Fibroblast of lung (primary cell): ENCODE measurements at places on chromosomes 2 and 18.

GRCh38 chr2:45754131-45755010, 102.9 kb downstream of the PRKCE start:
- DNase-seq, result no peak

GRCh38 chr2:176873403-176873802, 339.2 kb upstream of the HNRNPA3 start:
- no peak for DNase-seq

DNA sequence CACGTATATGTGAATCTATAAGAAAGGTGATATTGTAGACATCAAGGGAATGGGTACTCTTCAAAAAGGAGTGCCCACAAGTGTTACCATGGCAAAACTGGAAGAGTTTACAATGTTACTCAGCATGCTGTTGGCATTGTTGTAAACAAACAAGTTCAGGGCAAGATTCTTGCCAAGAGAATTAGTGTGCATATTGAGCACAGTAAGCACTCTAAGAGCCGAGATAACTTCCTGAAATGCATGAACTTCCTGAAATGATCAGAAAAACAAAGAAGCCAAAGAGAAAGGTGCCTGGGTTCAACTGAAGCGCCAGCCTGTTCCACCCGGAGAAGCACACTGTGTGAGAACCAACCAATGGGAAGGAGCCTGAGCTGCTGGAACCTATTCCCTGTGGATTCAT, 101.0 kb downstream of the HS6ST1 start:
- no peak for DNase-seq

DNA sequence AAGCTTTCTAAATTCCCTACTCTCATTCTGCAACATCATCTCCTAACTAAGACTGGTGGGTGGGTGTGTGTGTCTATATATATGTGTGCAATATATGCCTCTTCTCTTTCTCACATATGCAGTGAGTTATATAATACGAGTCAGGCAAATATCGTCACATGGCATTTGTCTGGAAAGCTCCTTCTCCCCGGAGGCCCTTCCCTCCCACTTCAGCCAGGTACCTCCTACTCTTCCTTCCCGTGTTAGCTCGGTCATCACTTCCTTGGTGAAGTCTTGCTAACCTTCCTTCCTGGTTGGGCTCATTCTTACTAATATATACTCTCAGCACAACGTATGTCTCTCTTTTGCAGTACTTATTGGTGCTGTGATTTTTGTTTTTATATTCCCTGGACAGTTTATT, 66.4 kb upstream of the NCK2 start:
- DNase-seq, result no peak

DNA sequence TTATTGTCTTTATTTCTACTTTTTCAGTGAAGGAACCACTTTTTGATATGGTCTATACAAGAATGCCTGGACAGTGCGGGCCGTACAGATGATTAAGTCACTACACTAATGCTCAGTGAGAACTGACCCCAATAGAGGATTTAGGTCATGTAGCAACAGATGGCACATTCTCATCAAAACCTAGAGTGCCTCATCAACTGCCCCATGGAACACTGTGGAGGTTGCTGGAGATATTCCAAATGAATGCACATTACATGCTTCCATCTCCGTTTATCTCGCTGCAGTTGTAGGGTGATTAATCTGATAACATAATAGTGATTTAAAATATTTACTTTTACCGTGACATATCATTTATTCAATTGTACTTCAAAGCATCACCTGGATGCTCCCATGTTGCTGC, 41.8 kb upstream of the COPS8 start:
- no peak for DNase-seq

DNA sequence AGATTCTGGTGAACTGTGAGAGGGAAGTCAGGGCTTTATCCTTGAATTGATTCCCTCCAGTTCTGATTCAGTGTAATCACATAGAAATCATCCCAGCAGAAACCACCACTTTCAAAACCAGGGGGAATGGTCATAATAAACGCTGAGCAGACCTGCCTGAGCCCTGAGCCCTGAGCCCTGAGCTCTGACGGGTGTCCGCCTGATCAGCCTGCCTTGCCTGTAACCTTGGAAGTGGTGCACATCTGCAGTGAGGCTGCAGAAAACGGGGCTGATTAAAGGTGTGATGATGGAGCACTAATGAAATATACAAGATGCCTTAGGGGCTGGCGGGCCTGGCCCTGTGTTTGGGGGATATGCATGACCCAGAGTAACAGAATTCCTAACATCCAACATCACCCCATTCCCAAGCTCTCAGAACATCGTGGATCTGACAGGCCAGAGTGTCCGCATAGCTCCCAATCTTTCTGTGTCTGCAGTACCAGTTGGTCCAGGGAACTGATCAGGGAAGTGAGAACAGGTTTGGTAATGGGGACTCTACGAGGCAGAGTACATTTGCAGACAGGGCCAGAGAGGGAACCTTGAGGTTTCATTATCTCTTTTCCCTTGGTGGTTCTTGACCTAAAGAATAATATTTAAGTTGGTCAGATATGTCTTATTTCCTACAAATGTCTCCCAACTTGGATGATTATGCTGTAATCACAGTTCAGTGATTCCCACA, 37.8 kb downstream of the KCTD18 start:
- DNase-seq, result no peak

- DNase-seq, result no peak
Observed at GRCh38 chr2:73850009-73850408, 21.2 kb downstream of the STAMBP start.

DNA sequence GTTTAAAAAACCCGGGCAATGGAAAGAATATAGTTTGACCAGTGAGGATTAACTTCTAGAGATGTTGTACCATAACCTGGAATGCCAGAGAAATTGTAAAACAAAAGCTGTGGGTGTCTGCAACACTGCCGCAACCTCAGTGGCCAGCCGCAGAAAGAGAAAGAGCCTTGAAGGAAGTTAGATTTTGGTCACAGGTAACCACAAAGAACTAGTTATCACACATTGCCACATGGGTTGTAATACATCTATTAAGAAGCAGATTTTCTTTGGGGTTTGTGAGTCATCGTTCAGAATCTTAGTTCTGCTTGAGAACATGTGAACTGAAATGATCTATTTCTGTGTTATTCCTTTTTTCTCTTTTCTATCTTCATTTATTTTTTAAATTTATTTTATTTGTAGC, 222.9 kb upstream of the AGAP1 start:
- peak; percentile 97 for DNase-seq

DNA sequence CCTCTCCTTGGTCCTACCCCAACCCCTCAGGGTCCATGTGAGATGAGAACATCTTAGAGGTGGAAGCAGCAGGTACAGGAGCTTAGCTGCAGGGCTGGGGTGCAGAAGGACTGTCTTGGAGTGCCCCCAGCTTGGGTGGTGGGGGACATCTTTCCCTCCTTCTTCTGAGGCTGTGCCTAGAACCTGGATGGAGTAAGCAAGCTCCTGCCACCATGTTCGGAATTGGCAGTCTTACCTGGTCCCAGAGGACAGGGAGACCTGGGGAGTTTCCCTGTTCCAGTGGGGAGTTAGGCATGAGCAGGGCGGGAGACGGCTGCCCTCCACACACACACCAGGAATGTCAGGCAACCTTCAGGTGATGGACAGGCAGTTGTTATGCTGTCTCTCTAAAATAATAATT, 131.0 kb upstream of the COPS8 start:
- DNase-seq, result no peak

- no peak for DNase-seq
Observed at GRCh38 chr2:110777531-110778311, 45.3 kb downstream of the ACOXL start.

DNA sequence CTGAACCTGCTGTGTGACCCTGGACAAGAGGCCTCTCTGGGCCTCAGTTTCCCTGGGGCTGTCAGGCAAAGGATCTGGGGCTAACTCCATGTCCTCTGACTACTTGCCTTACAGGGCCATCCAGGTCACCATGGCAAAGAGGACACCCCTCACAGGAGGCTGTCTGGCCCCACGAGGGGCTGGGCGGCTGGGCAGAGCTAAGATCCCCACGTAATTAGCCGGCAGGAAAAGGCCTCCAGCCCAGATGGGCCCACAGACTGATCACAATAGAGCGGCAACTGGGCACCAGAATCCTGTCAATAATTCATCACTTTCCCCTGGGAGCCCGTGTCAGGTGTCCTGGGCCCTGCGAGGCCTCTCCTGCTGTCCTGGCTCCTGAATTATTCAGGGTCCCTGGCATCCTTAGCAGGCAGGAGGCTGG, 44.8 kb upstream of the OTOF start:
- DNase-seq, result no peak

DNA sequence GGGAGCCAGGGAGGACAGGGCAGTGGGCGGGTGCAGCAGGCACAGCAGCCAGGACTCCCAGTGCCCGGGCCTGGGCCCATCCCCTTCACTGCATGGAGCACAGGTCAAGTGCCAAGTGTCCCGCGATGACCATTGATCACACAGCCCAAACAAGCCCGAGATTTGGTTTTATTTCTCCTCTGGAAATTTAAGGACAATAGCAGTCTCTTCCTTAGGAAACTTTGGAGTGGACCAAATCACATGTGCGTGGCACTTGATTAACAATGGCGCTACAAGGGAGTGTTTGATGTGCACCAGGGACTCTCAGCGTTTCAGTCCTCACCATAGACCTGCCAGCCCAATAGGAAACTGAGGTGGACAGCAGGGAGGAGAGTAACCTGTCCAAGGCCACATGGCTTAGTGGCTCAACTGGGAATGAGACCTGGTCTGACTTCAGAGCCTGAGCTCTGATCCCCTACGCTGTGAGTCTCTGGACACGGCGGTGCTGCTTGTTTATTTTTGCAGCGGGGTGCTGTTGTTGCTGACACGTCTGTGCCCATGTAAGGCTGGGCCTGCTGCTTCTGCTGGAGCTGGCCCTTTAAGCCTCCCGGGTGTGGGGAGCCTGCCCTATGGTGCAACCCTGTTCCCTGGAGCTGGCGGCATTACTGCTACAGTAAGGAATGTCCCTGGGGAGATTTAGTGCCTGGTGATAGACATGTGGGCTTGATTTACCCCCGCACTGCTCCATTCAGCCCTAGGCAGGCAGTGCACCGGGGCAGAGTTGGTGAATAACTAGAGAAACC, 194.2 kb downstream of the INHBB start:
- DNase-seq, result peak; percentile 97

DNA sequence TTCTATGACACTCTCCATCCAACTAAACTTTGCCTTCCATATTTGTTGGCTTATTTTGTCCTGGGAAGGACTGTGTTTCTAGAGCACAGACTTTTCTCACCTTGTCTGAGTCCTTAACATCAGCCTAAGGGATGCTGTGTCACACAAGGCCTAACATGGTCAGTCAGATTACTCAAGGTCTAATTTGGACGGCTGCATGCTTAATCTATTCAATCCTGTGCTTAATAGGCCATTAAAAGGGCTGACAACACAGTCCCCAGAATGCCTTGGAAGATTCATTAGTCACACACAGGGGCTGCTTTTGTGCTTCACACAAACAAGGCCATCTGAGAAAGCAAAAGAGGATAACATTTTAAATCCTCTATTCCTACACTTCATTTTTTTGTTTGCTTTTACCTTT, 84.0 kb downstream of the DYNAP start:
- DNase-seq, result no peak

- peak; percentile 54 for DNase-seq
Observed at GRCh38 chr2:18536100-18536499, 24.4 kb downstream of the RDH14 start.

- DNase-seq, result no peak
Observed at GRCh38 chr2:136322428-136322827, 204.5 kb upstream of the CXCR4 start.

DNA sequence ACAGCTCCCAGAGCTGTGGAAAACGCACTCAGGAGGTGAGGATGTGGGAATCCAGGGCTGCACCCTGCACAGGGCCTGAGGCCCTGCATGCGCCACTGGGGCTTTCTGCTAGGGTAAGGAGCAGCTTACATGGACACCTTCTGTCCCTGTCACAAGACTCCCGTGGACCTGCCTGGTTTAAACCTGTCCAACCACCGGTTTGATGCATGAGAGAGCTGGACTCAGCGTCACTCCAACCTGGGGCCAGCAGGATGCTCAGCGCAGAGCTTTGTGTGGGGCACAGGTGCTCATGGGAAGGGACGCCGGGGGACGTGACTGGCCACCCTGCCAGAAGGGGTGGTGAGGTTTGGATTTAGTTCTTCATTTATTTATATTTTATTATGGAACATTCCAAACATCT, 24.2 kb downstream of the SNORC start:
- no peak for DNase-seq

DNA sequence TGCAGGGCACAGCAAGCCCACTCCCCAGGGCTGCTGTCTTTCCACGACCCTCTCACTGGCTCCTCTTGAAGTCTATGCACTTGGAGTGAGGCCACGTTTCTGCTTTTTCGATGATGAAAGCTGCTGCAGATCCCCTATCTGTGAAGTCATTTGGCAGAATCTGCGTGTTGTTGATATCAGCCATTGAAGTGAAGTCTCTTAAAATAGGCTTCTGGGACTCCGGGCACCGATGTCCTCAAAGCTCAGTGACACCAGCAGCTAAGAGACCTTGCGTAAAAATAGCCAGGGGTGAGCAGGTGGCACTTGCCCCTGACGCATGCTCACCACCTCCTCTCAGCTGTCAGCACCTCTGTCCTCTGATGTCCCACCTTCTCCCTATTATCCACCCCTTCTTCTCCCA, 89.4 kb upstream of the FHL2 start:
- DNase-seq, result no peak

DNA sequence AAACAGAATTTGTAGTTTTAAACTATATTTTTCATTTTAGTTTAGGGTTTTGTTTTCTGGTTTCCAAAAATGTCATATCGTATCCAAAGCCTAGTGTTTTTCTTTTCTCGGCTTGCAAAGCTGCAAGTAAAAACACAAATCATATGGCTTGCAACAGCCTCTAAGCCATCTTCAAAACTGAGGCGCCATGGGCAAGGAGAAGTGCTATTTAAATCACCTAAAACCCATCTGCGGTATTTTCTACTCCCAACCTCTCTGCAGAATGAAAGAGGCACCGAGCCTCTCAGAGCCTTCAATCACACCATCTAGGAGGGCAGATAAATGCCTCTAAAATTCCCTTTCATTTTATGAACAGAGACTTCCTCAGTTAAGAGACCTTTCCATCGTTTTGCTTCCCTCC, 25.2 kb downstream of the FECH start:
- DNase-seq, result no peak

- peak; percentile 55 for DNase-seq
Observed at GRCh38 chr2:70214953-70215549, 24.2 kb upstream of the C2orf42 start.

DNA sequence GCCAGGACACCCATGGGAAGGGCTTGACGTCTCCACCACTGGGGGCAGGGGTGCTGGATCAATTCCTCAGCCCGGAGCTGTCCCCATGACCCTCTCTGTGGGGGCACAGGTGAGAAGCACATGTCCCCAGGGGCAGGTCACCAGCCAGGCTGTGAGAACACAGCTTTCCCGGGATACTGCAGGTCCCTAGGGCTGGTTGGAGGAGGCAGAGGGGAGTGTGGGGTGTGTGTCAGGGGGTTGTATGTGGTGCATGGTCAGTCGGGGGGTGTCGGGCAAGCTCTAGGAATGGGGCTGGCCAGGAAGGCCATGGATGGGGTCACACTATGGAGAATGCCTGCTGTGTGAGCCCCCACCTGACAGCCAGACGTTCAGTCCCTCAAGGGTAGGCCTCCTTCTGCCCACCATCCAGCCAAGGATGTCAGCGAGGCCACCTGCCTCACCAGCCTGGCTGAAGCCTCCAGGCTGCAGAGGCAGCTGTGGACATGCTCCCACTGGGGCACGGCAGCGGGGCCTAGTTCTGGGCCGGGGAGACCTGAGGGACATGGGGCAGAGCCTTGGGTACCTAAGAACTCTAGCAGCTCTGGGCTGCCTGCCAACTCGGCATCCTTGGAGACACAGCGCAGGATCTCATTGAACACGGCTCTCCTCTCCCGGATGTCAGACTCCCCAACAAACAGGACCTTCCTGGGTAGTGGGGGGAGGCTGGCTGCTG, 10.3 kb downstream of the HS1BP3 start:
- DNase-seq, result no peak
